ENCODE measurements at places on chromosomes 7 and 10.
A peak's percentile ranks its signal among the peaks of the same experiment; 100 is the strongest.

GRCh38 chr10:114577133-114577532 is 80.9 kb downstream of the ABLIM1 start:
- DNase-seq: no peak

GRCh38 chr7:2154831-2155230 is 77.9 kb downstream of the MAD1L1 start:
- no peak for DNase-seq

- no peak for DNase-seq
Measured at GRCh38 chr7:5549096-5549763, 125.6 kb upstream of the TNRC18 start.

DNA sequence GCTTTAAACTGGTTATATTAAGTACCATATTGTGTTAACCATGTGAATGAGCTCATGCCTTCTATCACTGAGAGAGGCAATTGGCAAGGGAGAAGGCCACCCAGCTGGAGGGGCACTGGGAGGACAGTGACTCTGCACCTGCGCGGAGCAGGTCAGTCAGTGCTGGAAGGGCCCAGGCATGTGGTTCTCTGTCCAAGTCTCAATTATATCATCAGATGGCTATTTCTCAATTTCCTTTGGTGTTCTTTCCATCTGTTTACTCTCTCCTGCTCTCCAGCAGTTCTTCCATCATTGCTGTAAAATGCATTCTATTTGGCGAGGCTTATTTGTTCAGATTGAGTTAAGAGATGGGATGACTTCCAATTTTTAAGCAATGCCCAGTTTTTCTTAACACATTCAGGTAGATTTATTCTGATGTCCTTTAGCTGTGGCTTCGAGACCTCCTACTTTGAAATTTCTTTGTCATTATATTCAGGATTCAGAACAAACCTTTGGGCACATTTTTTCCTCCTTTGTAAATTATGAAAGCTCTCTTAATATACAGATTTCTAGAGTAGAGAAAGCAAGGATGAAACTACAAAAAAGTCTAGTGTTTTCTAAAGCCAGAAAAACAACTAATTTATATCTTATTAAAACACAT is 159.3 kb downstream of the BMPER start:
- DNase-seq: no peak

DNA sequence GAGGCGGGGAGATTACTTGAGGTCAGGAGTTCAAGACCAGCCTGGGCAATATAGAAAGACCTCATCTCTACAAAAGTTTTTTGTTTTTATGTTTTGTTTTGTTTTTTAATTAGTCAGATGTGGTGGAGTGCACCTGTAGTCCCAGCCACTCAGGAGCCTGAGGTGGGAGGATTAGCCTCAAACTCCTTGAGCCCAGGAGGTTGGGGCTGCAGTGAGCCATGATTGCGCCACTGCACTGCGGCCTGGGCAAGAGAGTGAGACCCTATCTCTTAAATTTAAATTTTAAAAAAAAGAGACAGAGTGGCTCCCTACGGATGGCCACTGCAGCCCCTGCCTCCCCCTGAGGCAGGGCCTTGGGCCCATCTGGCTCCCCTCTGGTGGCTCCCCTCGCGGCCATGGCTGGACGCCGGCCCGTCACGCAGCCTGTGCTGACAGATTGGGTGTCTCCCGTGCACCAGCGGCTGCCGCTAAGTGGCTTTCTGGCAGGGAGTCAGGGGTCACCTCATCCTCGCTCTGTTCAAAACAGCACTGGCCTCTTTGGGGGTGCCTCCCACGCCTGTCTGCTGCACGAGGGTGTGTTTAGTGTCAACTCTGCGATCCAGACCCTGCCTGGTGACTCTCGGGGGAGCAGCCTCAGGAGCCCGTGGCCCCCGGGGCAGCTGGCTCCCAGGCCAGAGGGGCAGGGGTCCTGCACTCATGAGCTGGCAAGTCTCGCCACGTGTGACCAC is 44.4 kb upstream of the ELN start:
- no peak for DNase-seq

GRCh38 chr10:95211606-95212279 is 17.7 kb downstream of the ACSM6 start:
- DNase-seq: no peak

DNA sequence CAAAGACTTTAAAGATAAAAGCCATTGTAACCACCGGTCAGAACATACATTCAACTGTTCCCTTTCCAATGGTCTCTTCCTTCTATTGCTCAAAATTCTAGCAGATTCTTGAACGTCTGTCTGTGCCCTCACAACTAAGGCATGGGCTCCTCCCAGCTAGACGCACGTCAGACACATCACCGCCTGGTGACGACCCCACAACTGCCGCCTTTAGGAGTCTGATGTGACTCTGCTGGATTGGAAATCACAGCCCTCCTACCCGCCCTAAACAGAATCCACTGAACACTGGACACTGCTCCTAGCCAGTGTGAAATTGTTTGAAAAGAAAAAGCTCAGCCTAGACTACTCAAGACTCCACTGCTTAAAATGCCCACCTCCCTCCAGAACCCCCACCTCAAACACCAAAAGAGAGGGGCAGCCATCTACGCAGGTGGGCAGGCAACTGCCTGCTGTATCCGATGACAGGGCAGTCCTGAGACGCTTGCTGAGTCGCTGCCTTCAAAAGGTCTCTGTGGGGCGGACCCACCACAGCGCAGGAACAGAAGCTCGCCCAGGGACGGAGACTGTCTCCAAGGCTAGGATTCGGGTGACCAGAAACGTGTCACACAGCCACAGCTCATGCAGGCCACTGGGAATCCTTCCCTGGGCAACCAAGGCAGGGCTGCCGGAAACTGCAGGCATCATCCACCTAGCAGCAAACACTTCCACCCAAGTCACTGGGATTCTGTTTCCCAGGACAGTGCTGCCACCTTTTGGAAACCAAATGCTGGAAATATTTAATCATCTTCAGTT is 34.7 kb downstream of the GSDME start:
- DNase-seq: no peak

GRCh38 chr10:70481831-70482530 is 3.4 kb downstream of the PALD1 start:
- DNase-seq: no peak

DNA sequence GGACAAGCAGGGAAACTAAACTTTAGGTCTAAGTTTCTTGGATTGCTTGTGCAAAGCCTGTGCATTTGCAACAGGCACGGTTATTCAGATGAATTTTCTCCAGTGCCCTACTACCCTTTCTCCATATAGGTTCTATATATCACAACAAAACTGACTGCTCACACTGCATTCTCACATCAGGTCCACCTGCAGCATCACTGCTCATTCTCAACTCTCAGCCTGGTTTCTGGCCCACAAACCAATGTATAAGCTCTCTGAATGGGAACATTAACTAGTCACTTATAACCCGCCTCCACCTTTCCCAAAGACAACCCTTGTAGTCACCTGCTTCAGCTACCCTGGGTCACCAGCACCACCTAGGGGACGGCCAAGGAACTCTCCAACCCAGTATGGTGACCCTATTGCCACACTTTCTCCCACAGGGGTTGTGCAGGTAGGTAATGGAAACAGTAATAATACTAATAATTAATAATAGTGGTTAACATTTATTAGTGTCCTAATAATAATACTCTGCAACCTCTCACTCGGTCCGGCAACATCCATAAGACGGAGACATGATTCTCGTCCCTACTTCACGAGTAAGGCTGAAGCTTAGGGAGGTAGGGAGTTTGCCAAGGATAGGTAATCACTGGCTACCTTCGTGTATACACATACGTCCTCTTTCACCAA is 97.3 kb downstream of the CLEC2L start:
- no peak for DNase-seq

DNA sequence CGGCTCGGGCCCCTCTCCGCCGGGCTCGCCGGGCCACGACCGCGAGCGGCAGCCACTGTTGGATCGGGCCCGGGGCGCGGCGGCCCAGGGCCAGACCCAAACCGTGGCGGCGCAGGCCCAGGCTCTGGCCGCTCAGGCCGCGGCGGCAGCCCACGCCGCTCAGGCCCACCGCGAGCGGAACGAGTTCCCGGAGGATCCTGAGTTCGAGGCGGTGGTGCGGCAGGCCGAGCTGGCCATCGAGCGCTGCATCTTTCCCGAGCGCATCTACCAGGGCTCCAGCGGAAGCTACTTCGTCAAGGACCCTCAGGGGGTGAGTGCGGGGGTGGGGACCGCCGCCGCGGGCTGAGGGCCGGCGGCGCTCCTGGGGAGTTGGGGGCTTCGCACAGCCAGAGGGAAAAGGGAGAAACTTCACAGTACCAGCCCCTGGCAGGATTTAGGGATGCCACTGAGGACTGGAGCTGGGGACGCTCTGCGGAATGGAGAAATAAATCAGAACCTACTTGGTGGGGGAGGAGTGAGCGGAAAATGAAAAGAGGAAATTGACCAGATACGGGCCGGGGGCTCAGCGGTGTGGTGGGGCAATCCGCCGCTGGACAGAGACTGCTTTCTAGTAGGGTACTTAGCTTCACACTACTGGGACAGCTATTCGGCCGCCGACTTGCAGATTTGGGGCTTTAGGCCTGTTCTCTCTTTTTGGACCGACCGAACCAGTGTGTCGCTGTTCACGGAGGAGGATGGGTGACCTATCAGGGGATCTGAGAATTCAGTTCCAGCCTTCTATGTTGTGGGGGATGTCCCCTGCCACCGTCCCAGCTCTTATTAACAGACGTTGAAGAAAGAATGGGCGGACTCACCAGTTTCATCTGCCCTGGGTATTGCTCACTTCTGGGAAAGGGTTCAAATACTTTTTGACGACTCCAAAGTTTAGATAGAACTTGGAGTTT is 669 bp downstream of the PI4K2A start:
- no peak for DNase-seq

- peak; percentile 78 for DNase-seq
Measured at GRCh38 chr7:47482013-47482875, 99.7 kb downstream of the TNS3 start.

- no peak for DNase-seq
Measured at GRCh38 chr10:82277591-82277990, 402.6 kb downstream of the NRG3 start.

DNA sequence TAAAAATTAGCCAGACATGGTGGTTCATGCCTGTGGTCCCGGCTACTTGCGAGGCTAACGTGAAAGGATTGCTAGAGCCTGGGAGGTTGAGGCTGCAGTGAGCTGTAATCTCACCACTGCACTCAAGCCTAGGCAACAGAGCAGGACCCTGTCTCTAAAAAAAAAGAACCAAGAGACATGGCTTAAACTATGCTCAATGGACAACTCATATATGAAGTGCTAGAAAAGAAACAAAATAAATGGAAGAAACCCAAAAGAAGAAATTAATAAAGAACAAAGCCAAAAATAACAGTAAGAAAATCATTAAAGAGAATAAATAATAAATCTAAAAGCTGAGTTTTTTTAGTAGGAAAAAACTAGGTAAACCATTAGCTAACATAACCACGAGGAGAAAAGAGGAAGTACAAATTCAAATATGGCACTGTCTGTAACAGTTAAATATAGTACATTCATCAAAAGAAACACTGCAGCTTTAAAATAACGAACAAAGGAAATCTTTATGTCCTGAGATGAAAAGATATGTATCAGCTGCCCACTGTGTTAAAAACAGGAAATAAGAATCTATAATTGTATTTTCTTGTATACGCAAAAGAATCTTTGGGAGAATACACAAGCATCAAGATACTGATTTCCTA is 48.7 kb downstream of the UPF2 start:
- DNase-seq: no peak

GRCh38 chr7:26792576-26792975 is 71.8 kb downstream of the SKAP2 start:
- no peak for DNase-seq

DNA sequence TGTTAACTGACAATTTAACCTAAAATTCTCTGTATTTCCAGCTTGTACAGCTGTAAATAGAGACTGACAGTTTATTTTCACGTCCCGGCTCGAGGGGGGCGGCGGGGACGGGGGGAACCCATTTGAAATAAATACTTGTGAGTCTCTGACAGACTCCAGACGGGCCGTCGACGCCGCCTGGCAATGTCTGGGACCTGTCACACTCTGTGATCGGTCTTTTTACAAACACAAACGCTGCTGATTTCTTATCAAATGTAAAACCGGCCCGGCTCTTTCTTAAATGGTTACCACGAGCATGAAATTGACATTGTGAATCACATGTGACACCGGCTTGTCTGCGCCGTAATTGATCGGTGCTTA is 57.0 kb downstream of the UNCX start:
- no peak for DNase-seq

GRCh38 chr7:17099083-17099973 is 199.1 kb upstream of the AHR start:
- DNase-seq: no peak

DNA sequence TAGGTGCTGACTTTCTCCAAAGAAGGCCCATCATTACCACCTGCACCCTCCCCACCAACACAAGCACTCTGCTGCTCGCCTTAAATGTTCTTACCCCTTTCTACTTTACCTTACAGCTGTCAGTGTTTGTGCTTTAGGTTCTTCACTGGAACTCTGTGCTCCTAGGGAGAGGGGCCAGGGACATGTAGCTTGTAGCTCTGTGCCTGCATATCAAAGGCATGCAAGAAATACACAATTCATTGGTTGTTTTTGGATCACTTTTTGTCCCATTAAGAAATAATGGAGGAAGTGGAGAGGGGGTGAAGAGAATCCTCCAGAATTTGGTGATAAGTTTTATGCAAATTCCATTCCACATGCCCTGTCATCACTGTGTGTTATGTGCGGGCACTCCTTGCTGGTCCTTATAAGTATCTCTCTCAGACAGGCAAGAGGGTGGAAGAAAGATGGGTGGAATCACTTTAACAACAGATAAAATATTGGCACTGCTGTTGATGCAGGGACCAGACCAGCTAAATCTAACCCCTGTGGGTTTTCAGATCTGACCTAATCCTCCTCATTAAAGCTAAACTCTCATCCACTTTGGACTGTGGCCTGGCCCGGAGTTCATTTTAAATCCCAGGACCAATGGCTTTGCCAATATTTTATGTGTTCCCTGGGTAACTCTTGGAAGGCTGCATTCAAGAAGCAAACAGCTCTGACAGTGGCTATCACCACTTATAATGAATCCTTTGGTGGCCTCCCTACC is 375.8 kb upstream of the NFE2L3 start:
- no peak for DNase-seq

- no peak for DNase-seq
Measured at GRCh38 chr7:6482743-6483119, 35.0 kb upstream of the DAGLB start.

GRCh38 chr7:111043561-111043960 is 47.4 kb upstream of the LRRN3 start:
- no peak for DNase-seq

GRCh38 chr10:31599626-31600504 is 280.8 kb downstream of the ZEB1 start:
- no peak for DNase-seq

- no peak for DNase-seq
Measured at GRCh38 chr7:140512317-140513000, 33.2 kb upstream of the MKRN1 start.

GRCh38 chr7:37341033-37341630 is 107.5 kb downstream of the ELMO1 start:
- DNase-seq: no peak

GRCh38 chr7:90951986-90952954 is 312.0 kb upstream of the FZD1 start:
- DNase-seq: no peak

GRCh38 chr10:45151467-45152214 is 150.9 kb downstream of the ZNF22 start:
- no peak for DNase-seq
